Bone marrow (tissue), 2 donors: ENCODE measurements at places on chromosomes 6 and 20.

- no peak for DNase-seq
Measured at GRCh38 chr6:166055801-166056200, 111.8 kb downstream of the TBXT start.

GRCh38 chr6:170203212-170203611 is 87.7 kb downstream of the DLL1 start:
- DNase-seq: no peak

DNA sequence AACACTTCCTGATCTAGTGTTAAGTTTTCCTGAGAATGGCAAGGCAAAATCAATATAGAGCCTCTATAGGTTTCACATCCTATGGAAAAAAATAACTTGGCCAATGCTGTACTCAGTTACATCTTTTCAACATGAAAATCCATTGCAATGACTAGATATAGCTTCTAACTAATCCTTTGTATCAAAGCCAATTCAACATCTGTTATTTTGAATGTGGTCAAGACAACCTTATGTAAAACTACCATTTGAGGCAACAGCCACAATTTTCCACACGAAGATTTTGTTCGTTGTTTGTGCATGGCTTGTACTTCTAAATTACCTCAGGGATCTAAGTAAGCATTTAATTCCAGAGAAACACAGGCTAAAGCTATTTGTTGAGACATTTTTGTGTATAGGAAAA is 637.8 kb upstream of the EYS start:
- no peak for DNase-seq

- DNase-seq: no peak
Measured at GRCh38 chr6:155125906-155126305, 130.8 kb downstream of the TIAM2 start.

- DNase-seq: no peak
Measured at GRCh38 chr6:135739288-135739687, 112.2 kb upstream of the PDE7B start.

DNA sequence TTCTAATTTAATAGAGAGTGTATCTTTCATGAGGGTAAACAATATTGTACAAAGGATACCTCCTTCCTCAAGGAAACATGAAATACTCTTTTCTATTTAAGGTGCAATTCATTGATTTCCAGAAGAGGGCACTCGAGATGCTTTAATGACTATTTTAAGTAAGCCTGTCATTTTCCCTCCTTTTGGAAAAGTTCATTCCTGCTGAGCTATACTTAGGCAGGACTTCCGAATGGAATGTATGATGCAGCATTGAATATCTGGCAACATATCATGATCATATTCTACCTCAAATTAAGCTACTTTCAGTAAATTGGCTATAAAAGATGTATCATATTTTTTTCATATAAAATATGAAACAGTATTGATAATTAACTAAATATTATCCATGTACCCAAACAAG is 5.0 kb downstream of the DST start:
- DNase-seq: peak; percentile 16

DNA sequence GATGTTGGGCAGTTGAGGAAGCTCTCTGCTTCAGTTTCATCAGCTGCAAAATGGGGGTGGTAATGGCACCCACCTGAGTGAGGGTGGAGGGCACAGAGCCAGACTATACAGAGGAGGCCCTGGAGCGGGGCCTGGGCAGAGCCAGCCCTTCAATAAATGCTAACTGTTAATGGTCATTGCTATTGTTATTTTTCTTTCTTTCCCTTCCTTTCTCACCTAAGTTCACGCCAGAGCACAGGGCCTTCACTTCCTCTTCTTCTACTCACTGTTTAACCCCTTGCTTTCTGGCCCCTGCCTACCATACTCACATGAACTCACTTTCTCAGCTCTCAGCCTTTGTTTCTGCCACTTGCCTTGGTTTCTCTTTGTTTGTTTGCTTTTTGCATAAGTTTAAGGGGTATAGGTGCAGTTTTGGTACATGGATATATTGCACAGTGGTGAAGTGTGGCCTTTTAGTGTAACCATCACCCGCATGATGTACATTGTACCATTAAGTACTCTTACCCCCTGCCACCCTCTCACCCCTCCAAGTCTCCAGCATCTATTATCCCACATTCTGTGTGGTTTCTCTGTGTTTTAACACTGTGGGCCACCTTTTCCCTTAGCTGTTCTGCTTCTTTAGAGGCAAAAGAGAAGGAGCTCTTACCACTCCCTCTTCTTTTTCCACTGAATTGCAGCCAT is 7.5 kb upstream of the RREB1 start:
- peak; percentile 45 for DNase-seq

DNA sequence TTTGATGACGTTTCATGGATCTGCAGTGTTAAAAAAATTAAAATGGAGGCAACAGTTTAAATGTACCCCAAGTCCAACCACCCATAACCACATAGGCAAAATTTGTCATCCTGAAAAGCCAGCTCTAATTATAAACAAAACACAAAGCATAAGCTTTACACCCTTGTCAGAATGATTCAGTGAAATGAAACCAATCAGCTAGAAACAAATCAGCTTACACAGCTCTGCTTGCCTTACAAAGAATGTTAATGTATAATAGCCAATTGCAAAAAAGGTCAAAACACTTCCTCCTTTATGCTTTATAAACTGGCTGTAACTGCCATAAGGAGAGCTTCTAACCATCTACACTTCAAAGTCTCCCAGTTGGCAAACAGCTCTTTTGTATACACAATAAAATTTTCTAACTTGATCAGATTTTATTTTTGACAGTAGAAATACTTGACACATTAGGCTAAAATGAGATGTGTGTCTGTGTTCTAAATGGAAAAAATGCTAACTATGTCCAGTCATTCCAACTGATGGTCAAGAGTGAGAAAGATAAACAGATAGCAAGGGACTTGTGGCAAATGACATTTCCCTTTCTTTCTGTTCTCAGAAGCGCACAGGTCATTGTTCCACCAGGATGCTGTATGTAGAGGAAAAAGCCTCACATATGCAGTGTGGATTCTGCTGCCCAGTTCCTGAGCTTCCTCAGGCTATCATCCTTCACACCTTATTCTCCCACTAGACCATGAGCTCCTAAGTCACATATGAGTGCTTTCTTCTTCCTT is 344.3 kb upstream of the ID4 start:
- no peak for DNase-seq

DNA sequence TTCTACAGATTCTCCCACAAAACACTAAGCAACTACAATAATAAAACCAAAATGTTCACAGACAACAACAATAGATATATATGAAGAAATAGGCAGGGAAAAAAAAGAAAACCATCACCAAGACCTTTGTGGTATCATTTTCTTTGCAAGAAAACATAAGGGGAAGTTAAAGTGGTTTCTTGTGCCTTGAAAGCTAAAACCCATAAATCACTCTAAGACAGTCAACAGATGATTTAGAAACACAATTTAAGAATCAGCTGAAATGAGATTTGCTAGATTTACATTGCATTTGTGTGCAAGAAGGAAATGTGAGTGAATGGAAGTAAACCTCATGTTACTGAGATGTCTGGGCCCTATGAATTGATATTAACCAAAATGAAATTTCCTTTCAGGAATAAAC is 1265.4 kb upstream of the GJE1 start:
- peak; percentile 91 for DNase-seq

- no peak for DNase-seq
Measured at GRCh38 chr6:3346476-3346875, 87.7 kb downstream of the PSMG4 start.

- no peak for DNase-seq
Measured at GRCh38 chr6:99882128-99882702, 111.8 kb downstream of the MCHR2 start.

DNA sequence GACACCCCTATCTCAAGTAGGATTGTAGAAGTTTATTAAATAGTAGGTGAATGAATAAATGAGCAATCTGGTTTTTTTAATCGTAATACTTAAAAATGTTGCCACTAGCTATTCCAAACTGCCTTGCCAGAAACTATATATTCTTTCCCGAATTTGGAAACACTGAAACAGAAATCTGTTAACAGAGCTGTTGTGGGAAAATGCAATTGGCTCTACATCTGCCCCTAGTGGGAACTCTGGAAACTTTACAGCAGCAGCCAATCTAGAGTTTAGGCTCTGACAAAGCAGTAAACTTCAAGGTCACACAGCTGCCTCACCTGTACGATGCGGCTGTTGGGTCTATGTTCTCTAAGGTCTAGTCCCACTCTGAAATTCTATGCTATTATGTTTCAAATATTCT is 41.7 kb downstream of the SYNE1 start:
- no peak for DNase-seq

DNA sequence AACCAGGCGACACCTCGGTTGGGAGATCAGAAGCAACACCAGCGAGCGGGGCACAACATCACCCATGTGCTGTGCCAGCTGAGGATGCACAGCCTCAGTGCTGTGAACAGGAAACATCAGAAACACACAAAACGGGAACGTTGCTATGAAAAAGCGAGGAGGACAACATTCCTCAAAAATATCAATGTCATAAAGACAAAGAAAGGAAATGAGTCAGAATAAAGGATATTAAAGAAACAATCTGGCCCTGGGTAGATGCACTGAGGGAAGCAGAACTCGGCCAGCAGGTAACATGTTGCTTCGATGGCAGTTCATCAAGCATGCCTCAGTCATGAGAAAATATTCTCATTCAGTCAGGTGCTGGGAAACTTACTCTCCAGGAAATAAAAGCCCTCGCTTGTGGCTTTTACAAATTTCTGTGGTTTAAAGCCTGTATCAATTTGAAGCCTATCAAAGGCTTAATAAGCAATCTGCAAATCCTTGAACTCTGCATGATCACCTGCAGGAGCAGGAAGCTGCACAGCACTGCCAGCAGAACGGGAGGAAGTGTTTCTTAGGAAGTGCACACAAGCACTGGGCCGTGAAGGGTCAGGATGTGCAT is 77.5 kb downstream of the GINS1 start:
- no peak for DNase-seq

- DNase-seq: no peak
Measured at GRCh38 chr20:34299556-34300255, 3.4 kb downstream of the AHCY start.

DNA sequence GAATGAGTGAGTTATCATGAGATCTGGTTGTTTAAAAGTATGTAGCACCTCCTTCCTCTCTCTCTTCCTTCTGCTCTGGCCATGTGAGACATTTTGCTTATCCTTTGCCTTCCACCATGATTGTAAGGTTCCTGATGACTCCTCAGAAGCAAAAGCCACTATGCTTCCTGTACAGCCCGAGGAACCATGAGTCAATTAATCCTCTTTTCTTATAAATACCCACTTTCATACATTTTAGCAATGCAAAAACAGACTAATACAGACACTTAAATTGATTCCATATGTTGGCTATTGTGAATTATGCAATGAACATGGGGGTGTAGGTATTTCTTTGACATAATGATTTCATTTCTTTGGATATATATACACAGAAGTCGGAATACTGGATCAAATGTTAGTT is 792.8 kb upstream of the EYS start:
- DNase-seq: no peak

GRCh38 chr6:33984466-33985312 is 161.2 kb downstream of the GRM4 start:
- DNase-seq: no peak

DNA sequence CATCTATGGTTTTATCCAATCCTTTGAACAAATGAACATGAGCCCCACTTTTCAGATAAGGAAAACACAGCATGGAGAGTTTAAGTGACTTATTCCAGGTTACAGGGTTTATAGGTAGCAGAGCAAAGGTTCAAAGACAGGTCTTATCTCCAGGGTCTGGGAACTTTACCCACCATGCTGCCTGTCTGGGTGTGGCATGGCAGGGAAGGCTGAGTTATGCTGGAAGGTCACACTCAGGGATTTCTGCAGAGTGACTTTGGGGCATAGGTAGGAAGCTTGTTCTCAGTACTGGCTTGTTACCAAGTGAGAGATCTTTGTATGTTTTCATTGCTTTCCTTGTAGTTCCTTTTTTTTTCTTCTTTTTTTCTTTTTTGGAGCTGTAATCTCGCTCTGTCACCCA is 1.8 kb downstream of the ZNF831 start:
- DNase-seq: no peak

DNA sequence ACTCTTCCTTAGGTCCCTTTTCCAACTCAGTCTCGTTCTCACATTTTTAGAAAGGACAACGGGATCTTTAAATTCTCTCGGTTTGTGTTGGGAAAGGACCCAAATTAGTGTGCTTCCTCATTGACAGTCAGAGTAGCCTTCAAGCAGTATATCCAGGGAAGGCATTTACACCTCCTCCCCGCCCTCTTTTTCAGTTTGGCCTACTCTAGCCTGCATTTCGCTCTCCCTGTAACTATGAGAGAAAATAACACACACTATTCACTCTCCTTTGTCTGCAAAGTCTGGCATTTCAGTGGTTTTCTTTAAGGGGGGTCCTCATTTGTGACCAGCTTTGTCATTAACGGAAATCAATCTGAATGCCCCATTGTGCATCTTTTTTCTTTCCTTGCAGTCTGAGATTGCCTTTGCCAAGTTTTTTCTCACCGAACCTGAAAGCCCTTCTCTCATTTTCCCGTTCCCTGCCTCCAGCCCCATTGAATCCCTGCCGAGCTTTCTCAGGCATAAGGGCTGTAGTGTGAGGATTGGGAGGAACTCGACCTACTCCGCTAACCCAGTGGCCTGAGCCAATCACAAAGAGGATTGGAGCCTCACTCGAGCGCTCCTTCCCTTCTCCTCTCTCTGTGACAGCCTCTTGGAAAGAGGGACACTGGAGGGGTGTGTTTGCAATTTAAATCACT is 393 bp upstream of the FABP7 start:
- no peak for DNase-seq

DNA sequence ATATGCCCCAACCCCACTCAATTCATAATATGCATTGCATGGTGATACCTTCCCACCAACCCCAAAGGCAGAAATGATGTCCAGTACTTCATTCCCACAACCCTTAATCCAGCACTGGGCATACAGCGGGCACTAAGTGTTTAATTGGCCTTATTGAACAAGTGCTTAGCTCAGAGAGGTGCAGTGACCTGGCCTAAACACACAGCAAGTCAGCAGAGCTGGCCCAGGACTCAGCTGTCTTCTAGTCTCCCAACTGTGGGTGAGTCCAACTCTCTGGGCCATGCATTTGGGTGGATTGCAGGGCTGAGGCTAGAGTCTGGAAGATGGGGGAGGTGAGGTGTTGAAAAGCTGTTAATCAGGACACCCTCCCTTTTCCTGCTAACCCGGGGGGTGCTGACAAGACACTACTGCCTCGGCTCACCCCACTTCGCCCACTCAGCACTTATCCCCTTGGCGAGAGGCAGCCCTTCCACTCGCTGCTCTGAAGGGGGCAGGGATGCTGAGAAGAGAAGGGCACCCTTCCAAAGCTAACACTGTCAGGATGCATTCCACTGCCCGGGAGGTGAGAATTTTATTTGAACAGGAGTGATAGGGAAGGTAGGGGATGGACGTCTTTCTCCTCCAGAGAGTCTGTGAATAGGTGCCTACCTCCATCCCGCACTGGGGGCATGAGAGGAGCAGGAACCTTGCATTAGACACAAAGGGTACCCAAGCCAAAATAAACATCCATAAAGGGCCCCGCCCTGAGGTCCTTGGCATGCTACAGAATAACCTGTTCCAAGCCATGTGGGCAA is 14.2 kb downstream of the KCNK5 start:
- DNase-seq: no peak

GRCh38 chr6:131652472-131652871 is 15.4 kb downstream of the ENPP3 start:
- no peak for DNase-seq
